AML-193 (cell line): ENCODE measurements at places on chromosomes 6 and 20.

DNA sequence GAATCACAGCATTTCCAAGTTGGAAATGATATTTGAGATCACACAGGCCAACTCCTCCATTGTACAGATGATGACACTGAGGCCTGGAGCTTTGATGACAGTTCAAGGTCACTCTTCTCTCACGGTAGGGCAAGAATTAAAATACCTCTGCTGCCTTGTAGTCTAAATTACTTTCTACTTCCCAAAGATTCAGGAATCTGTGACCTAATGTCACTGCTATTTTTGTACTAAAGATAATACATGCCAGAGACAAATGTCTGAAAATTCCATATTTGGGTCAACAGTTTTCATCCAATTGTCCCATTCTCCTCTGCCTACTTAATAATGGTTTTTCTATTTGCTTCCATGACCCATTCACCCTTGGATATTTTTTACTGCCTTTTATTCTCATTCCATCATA lies 160.0 kb downstream of the SOD2 start:
- DNase-seq: no peak

DNA sequence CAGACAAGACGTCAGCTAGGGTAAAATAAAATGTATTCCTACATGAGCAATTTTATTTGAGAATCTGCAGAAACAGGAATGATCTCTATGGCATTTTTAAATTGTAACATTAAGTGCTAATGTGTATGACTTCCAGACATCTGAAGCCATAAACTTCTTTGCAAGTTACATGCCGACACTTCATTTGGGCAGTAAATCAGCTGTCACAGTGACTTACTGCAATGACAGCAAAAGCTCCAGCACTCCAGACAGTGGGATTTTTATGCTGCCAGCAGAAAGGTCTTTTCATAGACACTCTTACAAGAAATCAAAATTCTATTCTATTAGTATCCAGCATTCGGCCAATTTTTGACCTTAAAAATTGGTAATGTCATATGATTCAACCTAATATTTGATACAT lies 156.3 kb upstream of the SNX9 start:
- no peak for DNase-seq

GRCh38 chr20:45337367-45338120 lies 10.7 kb downstream of the SDC4 start:
- no peak for DNase-seq

DNA sequence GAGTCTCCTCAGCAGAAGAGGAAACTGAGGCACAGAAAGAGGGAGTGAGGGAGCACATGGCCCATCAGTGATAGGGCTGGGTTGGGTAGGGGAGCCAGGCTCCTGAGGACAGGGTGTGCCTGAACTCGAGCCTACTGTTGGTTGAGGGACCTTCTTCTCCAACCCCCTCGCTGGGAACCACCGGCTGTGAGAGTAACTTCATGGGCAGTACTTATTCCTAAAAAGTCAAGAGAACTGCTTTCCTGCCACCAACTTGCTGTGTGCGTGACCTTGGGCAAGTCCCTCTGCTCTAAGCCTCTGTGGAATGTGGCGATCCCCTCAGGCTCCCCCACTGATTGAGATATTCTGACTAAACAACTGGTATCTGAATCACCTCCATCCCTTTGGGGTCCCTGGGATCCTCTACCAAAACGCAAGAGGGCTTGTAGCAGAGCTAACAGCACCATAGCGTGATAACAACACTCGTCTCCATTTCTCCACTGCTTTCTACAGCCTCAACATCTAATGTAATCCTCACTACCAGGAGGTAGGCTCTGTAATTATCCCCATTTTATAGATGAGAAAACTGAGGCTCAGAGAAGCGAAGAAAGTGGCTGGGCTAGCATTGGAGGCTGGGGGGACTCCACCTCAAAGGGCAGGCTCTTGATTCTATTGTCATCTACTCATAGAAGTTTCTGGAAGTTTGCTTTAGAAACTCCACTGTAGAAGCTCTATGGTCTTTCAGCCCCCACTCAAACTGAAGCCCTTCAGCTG lies 76.0 kb downstream of the JPH2 start:
- no peak for DNase-seq

DNA sequence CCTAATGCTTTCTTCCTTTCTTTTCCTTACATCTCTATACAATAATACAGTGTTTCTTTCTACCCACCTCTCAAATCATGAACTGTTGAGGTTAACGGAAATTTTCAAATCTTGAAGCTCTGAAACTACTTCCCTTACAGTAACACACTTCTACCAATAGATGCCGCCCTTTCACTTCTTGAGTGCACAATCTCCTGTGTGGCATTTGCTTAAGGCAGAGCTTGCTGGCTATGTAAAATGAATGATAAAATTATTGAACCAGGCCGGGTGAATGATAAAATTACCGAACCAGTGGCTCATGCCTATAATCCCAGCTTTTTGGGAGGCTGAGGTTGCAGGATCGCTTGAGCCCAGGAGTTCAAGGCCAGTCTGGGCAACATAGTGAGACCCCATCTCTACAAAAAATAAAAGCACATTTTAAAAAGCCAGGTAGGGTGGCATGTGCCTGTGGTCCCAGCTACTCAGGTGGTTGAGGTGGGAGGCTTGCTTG lies 56.8 kb downstream of the KCNS1 start:
- DNase-seq: peak; percentile 67

- peak; percentile 73 for DNase-seq
These were observed 14.8 kb upstream of the SCGN start for GRCh38 chr6:25637211-25637610.

- no peak for DNase-seq
These were observed 909 bp downstream of the DNAAF9 start for GRCh38 chr20:3406481-3407039.

DNA sequence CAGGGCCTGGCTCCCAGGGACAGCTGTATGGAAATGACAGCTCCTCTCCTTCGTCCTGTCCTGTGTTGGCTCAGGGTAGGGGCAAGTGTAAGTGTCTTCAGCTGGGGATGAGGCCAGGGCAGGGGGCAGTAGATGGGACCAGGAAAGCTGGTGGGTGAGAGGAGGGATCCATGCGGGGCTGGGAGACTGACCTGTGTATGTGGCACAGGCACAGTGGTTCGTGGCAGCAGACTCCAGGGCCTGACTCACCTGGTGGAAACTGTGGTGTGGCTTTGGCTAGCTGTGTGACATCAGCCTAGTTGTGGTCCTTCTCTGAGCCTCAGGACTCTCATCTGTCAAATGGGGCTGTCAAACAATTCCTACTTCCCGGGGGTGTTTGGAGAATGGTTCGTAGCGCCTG lies 13.7 kb upstream of the SCRT2 start:
- DNase-seq: no peak

DNA sequence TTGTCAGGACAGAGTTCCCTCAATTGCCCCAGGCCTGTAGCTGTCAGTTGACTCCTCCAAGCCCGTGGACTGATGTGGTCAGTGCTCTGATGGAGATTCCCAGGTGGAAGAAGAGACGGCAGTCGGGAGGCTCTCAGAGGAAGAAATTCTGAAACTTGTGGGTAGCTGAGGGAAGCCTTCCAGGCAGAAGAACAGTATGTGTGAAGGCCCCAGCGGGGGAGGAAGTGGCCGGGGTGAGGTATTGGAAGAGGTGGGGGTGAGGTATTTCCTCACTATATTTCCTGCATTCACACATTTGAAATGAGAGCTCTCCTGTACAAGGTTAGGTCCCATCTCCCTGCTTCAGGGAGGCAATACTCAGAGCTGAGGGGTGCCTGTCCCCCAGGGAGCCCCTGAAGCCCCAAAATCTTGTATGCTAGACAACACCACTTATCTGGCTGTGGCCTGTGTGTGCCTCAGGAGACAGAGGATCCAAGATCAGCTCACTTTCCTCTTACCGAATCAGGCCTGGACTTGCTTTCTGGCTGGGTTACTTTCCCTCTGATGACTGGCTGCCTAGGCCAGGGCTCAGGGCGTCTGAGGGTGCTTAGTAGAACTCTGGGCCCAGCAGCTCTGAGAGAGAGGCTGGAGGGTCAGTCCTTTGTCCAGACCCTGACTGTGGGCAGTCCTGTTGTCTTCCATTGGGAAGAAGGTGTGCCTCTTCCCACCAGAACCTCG lies 49.3 kb upstream of the MYL9 start:
- DNase-seq: peak; percentile 81

GRCh38 chr20:37535443-37536132 lies 7.9 kb upstream of the BLCAP start:
- DNase-seq: no peak

DNA sequence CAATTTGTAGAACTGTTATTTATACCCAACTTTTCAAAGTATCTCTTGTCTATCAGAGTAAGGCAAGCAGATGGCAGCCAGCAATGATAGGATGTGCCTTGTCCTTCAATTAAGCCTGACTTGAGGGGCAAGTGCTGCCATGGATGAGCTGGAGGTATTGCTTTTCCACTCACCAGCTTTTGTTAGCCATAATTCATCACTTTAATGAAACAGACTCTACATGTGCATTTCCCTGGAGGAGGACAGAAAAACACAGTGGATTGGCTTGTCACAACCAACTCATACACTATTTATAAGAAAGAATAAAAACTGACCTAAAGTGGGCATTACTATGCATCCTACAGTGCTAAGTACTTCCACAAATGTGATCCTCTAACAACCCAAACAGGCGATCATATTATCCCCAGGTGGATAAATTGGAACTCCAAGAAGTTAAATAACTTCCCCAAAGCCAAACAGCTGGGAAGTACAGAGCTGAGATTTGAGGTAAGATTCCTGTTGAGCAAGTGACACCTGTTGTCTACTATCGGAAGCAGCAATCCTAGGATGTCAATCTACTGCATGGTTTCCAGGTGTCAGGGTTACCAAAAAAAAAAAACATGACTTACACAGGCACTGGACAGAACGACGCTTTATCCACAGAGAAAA lies 73.9 kb upstream of the NRSN1 start:
- no peak for DNase-seq
